Thyroid gland (tissue), 4 donors: ENCODE measurements at places on chromosomes 11 and 22. TPM values are rescaled to one million over a fixed set of nuclear protein-coding genes. Genes with fewer than 3 reads are reported as not detected.

DNA sequence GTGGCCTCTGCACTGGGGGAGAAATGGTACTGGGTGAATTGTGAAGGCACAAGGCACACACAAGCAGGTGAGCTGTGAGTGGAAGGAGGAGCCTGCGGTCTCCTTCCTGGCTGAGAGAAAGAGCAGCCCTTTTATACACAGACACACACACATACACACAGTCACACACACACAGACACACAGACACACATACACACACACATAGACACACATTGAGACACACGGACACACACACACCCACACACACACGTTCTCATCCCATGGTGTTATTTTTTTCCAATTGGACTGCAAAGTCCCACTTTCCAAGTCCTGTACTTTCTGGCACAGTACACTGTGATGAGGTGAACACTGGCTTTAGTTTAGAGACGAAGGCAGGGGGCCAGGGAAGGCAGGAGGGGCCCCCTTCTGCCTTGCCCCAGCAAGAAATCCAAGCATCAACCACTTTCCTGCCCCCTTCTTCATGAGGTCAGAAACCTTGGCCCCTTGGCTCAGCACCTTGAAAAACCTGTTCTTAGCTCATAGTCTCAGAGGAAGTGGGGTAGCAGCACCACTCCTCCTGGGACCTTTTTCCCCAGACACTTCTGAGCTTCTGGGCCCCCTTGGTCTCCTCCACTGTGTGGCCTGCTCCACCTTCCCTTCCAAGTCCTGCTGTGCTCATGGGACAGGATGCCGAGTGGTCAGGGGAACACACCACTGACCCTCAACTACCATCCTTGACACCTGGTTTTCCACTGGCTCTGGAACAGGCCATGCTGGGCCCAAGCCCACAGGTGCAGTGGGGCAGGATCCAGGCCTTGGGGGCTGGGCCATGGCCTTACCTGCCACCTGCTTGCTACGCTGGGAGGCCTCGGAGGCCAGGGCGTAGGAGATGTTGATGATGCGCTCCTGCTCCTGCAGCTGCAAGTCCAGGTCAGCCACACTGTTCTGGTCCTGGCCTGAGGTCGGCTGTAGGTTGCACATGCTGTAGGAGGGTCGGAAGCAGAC lies 43.8 kb downstream of the C11orf58 start:
- no peak overlapping the region for H3K4me3 ChIP-seq
- DNase-seq = peak; percentile 56
- H3K27ac ChIP-seq = peak overlapping the region; percentile 40
- no peaks in the 10 kb centered on the region for H3K27me3 ChIP-seq
- H3K4me1 ChIP-seq = peaks cover 28% of the 10 kb centered on the region

DNA sequence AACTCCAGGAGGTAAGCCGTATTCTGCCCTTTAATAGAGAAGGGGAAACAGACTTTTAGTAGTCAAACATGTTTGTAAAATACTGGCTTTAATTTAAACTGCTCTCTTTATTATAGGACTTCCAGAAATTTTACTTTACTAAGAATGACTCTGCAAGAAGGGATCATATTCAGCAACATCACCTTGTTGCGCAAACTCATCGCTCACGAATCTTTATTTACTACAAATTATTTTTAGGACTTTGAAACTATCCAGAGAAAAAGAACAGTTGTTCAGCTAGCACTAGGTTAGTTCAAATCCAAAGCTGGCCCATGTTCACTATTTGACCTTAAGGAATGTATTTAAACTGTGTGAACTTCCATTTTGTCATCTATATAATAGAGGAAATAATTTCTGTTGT lies 498.3 kb upstream of the TENM4 start:
- H3K36me3 ChIP-seq = no peaks in the 10 kb centered on the region
- H3K27me3 ChIP-seq = no peaks in the 10 kb centered on the region
- no peaks in the 10 kb centered on the region for H3K4me1 ChIP-seq
- no peak overlapping the region for H3K4me3 ChIP-seq
- H3K27ac ChIP-seq = no peak overlapping the region

GRCh38 chr11:113393501-113393985 lies 6.0 kb downstream of the ANKK1 start:
- H3K36me3 ChIP-seq = no peaks in the 10 kb centered on the region
- H3K4me3 ChIP-seq = no peak overlapping the region
- no peak overlapping the region for H3K27ac ChIP-seq
- no peaks in the 10 kb centered on the region for H3K4me1 ChIP-seq
- DNase-seq = no peak
- no peaks in the 10 kb centered on the region for H3K27me3 ChIP-seq

DNA sequence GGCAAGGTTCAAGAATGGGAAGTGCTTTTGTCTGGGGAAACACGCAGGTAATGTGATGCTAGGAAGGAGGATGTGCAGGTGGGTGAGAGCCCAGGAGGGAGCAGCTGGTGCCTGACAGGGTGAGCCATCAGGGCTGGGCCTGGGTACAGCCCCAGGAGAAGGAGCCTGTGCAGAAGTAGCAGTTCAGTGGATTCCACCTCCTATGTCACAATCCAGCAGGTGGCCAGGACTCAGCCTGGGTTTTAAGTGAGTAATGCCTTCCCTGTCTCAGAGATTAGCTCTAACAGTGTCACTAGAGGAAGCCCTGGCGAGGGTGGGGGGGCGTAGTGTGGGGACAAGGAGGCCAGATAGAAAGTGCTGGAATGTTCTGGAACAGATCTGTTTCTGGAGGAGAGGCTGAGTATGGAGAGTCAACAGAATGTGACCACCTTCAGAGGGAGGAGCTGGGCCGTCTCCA lies 8.1 kb downstream of the RIC8A start:
- no peak overlapping the region for H3K27ac ChIP-seq
- H3K27me3 ChIP-seq = no peaks in the 10 kb centered on the region
- H3K36me3 ChIP-seq = peaks cover 43% of the 10 kb centered on the region
- no peak for DNase-seq
- H3K4me3 ChIP-seq = no peak overlapping the region

GRCh38 chr11:27040302-27041115 lies at the start of gene BBOX1:
BBOX1 (plus strand) TSS chr11:27040815; CDS start chr11:27055431, 14,616 bp downstream.
- DNase-seq = peak; percentile 97
- H3K27ac ChIP-seq = peak within 1 kb of the TSS; percentile 84
- no peaks in the 10 kb centered on the region for H3K36me3 ChIP-seq
- no peak within 1 kb of the TSS for H3K4me3 ChIP-seq
- peaks cover 20% of the 10 kb centered on the region for H3K4me1 ChIP-seq
- H3K27me3 ChIP-seq = no peaks in the 10 kb centered on the region

- peaks cover 1% of the 10 kb centered on the region for H3K4me1 ChIP-seq
- no peaks in the 10 kb centered on the region for H3K27me3 ChIP-seq
- H3K4me3 ChIP-seq = no peak overlapping the region
- H3K36me3 ChIP-seq = peaks cover 41% of the 10 kb centered on the region
Observed at GRCh38 chr11:61787928-61788491, 4.4 kb downstream of the TMEM258 start.

- no peaks in the 10 kb centered on the region for H3K4me1 ChIP-seq
- DNase-seq = no peak
- H3K27ac ChIP-seq = no peak overlapping the region
- no peak overlapping the region for H3K4me3 ChIP-seq
- H3K27me3 ChIP-seq = no peaks in the 10 kb centered on the region
- H3K36me3 ChIP-seq = no peaks in the 10 kb centered on the region
Observed at GRCh38 chr22:23781065-23781464, 5.7 kb upstream of the SMARCB1 start.

DNA sequence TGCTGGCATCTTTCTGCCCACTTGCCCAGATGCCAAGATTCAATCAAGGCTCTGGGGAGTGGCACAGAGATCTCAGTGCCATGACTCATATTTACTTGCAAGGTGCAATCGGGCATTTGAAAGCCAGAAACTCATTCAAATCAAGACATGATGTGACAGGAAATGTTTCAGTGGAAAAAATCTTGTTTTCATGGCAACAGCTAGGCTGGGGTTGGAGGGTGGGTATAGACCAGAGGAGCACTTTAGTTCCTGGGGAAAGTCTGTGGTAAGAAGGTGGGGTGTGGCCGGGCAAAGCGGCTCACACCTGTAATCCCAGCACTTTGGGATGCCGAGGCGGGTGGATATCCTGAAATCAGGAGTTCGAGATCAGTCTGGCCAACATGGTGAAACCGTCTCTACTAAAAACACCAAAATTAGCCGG lies 1.2 kb downstream of the MAJIN start:
- peaks cover 13% of the 10 kb centered on the region for H3K4me1 ChIP-seq
- H3K36me3 ChIP-seq = no peaks in the 10 kb centered on the region
- H3K27ac ChIP-seq = no peak overlapping the region
- H3K27me3 ChIP-seq = no peaks in the 10 kb centered on the region
- DNase-seq = no peak

GRCh38 chr11:92489826-92490399 lies 265.3 kb downstream of the FAT3 start:
- no peak overlapping the region for H3K4me3 ChIP-seq
- H3K36me3 ChIP-seq = no peaks in the 10 kb centered on the region
- no peaks in the 10 kb centered on the region for H3K4me1 ChIP-seq
- no peak overlapping the region for H3K27ac ChIP-seq

- no peak overlapping the region for H3K4me3 ChIP-seq
- H3K4me1 ChIP-seq = peaks cover 7% of the 10 kb centered on the region
- no peak for DNase-seq
- H3K27ac ChIP-seq = no peak overlapping the region
Observed at GRCh38 chr22:46162771-46163556, 12.6 kb downstream of the PPARA start.

DNA sequence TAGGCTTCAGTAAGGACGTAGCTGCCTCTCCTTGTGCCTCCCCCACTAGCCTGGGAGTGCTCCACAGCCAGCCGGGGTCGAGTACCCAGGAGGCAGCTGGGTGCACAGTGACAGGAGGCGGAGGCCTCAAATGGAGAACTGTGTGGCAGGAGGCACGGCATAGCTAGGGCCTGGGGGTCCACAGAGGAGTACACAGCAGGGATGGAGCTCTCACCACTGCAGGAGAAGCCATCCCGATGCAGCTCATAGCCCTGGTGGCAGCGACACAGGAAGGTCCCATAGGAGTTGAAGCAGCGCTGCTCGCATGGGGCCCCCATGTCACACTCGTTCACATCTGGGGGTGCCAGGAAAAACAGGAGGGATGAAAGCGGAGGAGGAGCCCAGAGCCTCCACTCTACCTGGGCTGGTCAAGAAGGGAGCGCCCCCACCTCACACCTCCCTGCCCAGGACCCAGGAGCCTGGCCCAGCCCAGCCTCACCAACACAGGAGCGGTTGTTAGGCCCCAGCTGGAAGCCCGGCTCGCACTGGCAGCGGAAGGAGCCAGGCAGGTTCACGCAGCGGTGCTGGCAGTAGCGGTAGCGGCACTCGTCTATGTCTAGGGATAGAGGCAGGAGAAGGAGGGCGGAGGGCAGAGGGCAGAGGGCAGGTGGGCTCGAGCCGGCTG lies 2.8 kb downstream of the EFEMP2 start:
- no peak for DNase-seq
- no peak overlapping the region for H3K4me3 ChIP-seq
- no peak overlapping the region for H3K27ac ChIP-seq
- H3K36me3 ChIP-seq = peaks cover 24% of the 10 kb centered on the region

GRCh38 chr11:7654195-7654705 lies 19.1 kb downstream of the CYB5R2 start:
- H3K27me3 ChIP-seq = no peaks in the 10 kb centered on the region
- H3K36me3 ChIP-seq = peaks cover 68% of the 10 kb centered on the region
- no peak overlapping the region for H3K27ac ChIP-seq
- DNase-seq = peak; percentile 69
- no peak overlapping the region for H3K4me3 ChIP-seq

DNA sequence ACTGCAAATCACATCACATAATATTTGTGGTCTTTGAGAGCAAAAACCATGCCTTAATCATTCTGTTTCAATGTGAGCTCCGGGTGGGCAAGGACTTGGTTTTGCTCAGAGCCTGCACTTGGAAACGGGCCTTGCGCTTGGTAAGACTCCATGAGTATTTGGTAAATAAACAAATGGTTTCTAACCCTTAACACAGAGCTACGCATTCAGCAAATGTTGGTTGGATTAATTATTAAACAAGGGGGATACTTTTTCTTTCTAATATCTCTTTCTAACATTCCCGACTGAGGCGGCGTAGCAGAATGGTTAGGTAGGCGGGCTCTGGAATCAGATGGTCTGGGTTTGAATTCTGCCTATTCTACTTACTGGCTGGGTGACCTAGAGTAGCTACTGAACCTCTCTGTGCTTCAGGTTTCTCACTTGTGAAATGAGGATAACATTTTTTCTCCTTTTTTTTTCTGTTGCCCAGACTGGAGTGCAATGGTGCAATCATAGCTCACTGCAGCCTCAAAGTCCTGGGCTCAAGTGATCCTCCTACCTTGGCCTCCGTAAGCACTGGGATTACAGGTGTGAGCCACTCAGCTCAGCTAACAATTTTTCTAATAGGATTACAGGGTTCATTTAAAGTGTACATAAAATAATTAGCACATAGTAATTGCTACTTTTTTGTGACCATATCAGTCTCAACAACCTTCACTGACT lies 3.4 kb upstream of the FAM83F start:
- H3K4me3 ChIP-seq = no peak overlapping the region
- DNase-seq = no peak
- H3K27me3 ChIP-seq = no peaks in the 10 kb centered on the region

- no peak for DNase-seq
- H3K4me1 ChIP-seq = no peaks in the 10 kb centered on the region
- no peak overlapping the region for H3K4me3 ChIP-seq
- H3K36me3 ChIP-seq = no peaks in the 10 kb centered on the region
- H3K27ac ChIP-seq = no peak overlapping the region
Observed at GRCh38 chr11:113778111-113778910, 1.3 kb upstream of the CLDN25 start.

The RFPL3 gene
- total RNA-seq = not detected

The GLYATL2 gene
- total RNA-seq = not detected

The LIF gene
- 2.6 TPM for total RNA-seq

The MUC6 gene
- not detected for total RNA-seq

The MAPK11 gene
- 3.5 TPM for total RNA-seq

The C22orf23 gene
- total RNA-seq = 0.59 TPM
